ENCODE measurements at places on chromosomes 11 and 22.

- no peak for DNase-seq
Observed at GRCh38 chr11:21464601-21465193, 728.2 kb upstream of the ANO5 start.

- DNase-seq, result no peak
Observed at GRCh38 chr11:2800655-2801531, 84.7 kb downstream of the CDKN1C start.

DNA sequence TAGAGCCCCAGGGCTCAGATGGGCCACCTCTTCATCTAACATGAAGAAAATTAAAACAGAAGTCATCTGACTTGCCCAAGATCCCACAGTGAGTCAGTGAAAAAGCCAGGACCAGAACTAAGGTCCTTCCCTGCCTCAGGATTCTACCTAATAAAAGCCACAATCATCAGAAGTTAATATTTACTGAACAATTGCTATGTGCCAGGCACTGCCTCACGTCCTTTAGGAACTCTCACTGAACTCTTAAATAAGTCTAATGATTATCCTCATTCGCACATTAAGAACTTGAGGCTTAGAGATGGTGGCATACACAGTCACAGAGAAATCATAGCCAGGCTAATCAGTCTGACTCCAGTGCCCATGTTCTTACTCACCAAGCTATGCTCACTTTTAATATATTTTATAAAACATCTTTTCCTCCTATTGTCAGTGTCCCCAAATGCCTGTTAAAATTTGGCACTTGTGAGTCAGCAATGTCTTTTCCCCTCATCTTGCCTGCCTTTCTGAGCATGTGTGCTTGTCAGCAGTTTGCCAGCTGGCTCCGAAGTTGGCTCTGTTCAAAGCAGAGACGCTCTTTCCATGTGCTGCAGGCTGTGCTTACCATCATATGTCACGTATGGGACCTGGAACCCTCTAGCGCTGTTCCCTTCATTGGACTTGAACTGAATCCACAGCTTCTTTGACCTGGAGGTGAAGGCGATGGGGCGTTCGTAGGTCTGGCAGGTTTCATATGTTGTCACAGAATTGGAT is 21.5 kb upstream of the NRIP3 start:
- DNase-seq, result no peak

GRCh38 chr11:27174021-27174420 is 133.4 kb downstream of the BBOX1 start:
- no peak for DNase-seq

- no peak for DNase-seq
Observed at GRCh38 chr11:24163146-24163545, 333.7 kb upstream of the LUZP2 start.

- no peak for DNase-seq
Observed at GRCh38 chr11:12841946-12842630, 167.0 kb upstream of the RASSF10 start.

DNA sequence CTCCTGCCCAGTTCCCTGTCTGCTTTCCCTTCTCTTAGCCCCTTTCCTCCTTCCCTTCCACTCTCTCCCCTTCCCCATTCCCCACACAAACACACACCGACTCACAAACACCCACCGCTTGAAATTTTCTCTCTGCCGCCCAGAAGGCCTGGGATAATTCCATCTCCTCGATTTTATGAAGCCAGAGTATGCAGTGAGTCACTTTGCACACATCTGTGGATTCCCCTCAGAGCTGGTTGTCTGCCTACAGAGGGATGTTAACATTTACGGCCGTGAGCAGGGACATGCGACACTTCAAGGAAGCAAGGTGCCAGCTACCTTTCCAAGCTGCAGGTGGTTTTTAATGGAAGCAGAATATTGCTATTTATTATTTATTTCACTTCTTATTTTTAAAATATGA is 332.0 kb downstream of the TENM4 start:
- no peak for DNase-seq

DNA sequence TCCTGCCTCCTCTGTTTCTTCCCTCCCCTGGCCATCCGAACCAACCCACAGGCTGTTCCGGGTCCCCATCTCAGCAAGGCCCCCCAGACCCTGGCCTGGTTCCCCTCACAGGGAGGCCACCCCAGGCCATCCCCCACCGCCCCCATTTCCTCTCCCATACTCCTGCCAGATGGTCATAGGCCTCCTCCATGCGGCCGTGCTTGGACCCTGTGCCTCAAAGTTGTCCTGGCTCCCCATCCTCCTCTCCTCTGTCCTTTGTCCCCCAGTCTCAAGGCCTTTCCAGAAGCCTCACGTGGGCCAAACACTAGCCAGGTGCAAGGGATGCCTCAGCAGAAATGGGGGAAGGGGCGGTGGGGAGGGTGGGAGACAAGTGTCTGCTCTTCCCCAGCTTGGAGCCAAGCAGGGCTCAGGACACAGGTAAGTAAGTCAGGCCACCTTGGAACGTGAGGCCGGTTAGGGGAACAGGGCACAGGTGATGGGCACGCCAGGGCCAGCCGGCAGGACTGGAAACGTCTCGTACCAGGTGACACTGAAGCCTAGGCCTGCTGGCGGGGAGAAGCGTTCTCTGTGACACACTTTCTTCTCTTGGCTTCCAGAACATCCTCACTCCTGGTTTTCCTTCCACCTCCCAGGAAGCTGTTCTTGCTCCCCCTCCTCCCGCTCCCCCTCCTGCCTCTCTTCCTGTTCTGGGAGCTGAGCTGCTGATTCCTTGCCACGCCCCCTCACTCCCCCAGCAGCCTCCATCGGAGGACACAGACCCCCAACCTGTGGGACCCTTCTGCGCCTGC is 31.5 kb upstream of the SLC22A12 start:
- DNase-seq, result no peak

GRCh38 chr11:93407777-93408401 is 77.3 kb downstream of the DEUP1 start:
- DNase-seq, result no peak

GRCh38 chr11:64877390-64878222 is 815 bp downstream of the EHD1 start:
- DNase-seq, result no peak

DNA sequence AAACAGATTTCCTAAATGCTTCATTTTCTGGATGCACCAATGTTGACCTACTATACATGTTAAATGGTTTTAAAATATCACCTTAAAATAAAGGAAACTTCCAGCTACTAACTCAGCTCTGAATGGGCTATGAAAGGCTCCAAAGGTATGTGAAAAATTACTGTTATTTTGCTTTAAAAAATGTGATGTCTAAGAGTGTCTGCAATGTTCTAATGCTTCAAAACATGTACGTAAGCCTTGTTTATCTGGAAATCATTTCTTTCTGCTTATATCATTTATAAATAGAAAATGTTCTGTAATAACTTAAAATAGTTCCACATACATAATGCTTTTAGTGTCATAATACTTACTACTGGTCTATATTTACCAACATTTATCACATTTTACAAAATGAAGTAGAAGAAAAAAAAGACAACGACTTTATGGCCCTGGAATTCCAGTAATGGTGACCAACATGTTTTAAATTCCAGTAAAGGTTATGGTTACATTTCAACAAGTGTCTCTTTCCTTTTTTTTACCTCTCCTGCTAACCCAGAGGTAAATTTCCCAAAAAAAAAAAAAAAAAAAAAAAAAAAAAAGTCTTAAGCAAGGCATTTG is 2.5 kb downstream of the BDNF start:
- no peak for DNase-seq

GRCh38 chr11:113472471-113472870 is 2.7 kb downstream of the DRD2 start:
- no peak for DNase-seq

GRCh38 chr11:117953024-117953671 is 23.9 kb upstream of the TMPRSS13 start:
- DNase-seq, result no peak

- no peak for DNase-seq
Observed at GRCh38 chr11:85961930-85962363, 106.8 kb downstream of the CCDC83 start.

DNA sequence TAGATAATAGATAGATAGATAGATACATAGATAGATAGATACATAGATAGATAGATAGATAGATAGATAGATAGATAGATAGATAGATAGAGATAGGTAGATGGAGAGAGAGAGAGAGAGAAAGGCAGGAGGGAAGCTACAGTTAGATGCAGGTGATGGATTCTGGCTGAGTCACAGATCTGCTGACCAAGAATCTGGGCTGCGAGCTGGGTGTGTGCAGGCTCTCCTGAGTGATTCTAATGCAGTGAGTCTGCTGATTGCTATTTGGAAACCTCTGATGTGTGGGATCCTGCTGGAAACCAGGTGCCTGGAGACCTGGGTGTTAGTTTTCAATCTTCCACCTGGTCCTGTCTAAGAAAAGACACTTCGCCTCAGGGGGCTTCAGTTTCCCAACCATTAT is 1441.8 kb downstream of the TBC1D22A start:
- no peak for DNase-seq

- DNase-seq, result no peak
Observed at GRCh38 chr11:116580799-116581198, 192.0 kb downstream of the BUD13 start.

DNA sequence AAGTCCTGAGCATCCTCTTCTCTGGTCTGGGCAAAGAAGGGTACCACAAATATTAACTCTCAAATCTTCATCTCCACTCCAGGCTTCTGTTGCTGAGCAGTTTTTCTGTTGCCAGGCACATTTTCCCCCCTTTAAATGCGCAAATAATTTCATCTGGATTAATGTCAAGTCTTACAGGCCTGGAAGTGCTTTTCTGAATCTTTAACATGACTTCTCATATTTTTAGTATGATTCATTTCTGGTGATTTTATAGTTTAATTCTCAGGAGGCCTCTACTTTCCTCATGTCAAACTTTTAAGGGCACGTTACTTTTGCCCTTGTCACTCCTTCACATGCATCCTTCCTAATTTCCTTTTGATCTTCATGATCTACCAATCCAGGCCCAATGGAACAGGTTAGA is 510.2 kb downstream of the METTL15 start:
- DNase-seq, result no peak

- no peak for DNase-seq
Observed at GRCh38 chr11:118565051-118565450, 680 bp downstream of the IFT46 start.

- DNase-seq, result no peak
Observed at GRCh38 chr11:65814131-65814985, 19.4 kb upstream of the SNX32 start.

- no peak for DNase-seq
Observed at GRCh38 chr11:82895437-82896091, 4.7 kb downstream of the PRCP start.

DNA sequence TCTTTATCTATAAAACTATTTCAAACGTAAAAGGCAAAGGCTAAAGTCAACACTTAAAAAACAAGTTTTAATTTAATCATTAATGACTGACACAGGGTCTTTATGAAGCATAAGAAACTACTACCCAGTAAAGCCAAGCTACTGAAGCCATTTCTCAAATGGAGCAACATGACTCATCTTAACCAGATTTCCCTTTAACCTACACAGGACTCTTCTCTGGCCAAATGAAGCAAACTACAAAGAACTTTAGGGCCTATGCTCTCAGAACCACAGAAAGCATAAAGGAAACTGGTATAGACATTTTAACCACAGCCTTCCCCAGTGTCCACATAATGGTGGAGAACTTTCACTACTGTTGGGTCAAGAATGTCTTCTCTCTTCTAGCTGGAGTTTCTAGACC is 34.7 kb downstream of the ALG9 start:
- DNase-seq, result no peak

DNA sequence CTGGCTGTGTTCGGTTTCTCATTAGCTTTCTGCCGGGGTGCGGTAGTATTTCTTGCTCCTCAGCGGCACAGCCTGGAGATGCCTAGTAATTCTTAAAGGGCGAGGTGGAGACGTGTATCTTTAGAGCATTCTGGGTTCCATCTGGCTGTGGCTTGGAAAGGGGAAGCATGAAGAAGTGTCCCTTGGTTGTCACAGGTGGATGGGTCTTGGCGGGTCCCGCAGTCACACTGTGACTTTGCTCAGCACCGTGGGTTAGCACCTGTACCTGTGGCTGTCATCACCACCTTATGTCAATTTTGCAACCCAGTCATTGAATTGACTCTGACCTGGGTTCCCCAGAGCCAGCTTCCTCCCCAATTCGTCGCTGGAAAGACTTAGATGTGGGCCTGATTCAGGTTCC is 57.6 kb downstream of the MIAT start:
- no peak for DNase-seq

DNA sequence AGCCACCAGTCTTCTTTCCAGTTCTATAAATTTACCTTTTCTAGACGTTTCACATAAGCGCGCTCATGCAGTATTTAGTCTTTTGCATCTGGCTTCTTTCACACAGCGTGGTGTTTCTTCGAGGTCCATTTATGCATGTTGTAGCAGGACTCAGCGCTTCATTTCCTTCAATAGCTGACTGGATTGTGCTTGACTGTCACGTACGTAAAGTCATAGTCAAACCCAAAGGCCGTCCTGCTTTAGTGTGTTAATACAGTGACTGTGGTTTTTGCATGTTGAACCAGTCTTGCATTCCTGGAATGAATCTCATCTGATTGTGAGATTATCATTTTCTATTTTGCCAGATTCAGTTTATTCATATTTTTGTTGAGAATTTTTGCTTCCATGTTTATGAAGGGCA is 18.5 kb downstream of the GLB1L3 start:
- DNase-seq, result no peak

GRCh38 chr22:35842954-35843353 is 125.3 kb downstream of the APOL5 start:
- no peak for DNase-seq

GRCh38 chr11:13228572-13228971 is 49.0 kb upstream of the BMAL1 start:
- DNase-seq, result no peak

GRCh38 chr11:73017024-73017751 is 124.9 kb downstream of the FCHSD2 start:
- DNase-seq, result no peak

GRCh38 chr11:126137136-126137535 is 74.3 kb downstream of the RPUSD4 start:
- no peak for DNase-seq

DNA sequence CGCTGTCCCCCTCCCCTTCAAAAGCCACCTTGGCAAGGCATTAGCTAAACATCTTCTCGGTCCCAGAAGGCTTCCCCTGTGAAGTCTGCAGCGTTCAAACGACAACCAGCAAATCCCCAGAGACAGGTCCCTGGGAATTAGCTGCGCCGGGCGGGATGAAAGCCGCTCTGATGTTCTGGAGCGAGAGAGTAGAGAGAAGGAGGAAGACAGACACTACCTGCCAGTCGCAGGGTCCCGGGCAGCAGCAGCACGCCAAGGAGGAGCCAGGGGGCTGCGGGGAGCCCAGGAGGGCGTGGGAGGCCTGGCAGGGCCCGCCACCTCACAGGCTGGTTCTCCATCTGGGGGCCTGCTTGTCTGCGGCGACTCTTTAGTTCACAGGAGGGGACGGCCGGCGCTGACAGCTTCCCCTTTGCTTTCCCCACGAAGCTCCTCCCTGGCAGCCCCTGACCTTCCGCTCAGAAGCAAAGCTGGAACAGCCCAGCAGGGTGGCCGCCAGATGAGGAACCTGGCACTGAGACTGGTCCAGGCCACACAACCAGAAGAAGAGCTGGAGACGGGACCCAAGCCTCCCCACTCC is at the start of gene NFAM1:
NFAM1 (minus strand) TSS at position 384 of the 577 bp plus-strand sequence; CDS start at position 338, 46 bp downstream.
- no peak for DNase-seq

- DNase-seq, result no peak
Observed at GRCh38 chr11:43508511-43508918, 149.8 kb downstream of the TTC17 start.

- DNase-seq, result no peak
Observed at GRCh38 chr11:66850235-66850587, 6.7 kb upstream of the LRFN4 start.

GRCh38 chr11:110747531-110747930 is 35.3 kb upstream of the ARHGAP20 start:
- DNase-seq, result no peak

All from stimulated activated CD8-positive, alpha-beta memory T cell treated with anti-CD3 and anti-CD28 coated beads, Interleukin-7, amount 100 ng/mL, for 48 hours (primary cell).